Mammary epithelial cell (primary cell): ENCODE measurements at places on chromosomes 1 and 21. TPM values are rescaled to one million over a fixed set of nuclear protein-coding genes. Genes with fewer than 3 reads are reported as not detected.

The RNF223 gene
- total RNA-seq, result 0.17 TPM

The CACNA1S gene
- total RNA-seq, result not detected in 2 replicates

The FAM151A gene
- total RNA-seq, result not detected

The OLFML2B gene
- 0.50 TPM for total RNA-seq

The HES3 gene
- total RNA-seq, result not detected in 2 replicates

The GFI1 gene
- total RNA-seq, result 0.54 TPM in 1 of 2 replicates, not detected in the other

The HSD3B2 gene
- total RNA-seq, result not detected in 2 replicates

The FLAD1 gene
- 46.4 and 50.4 TPM in 2 replicates for total RNA-seq

The KCNN3 gene
- not detected in 2 replicates for total RNA-seq

The STMN1 gene
- 145 and 202 TPM in 2 replicates for total RNA-seq
